ENCODE measurements at places on chromosomes 1 and 21.

DNA sequence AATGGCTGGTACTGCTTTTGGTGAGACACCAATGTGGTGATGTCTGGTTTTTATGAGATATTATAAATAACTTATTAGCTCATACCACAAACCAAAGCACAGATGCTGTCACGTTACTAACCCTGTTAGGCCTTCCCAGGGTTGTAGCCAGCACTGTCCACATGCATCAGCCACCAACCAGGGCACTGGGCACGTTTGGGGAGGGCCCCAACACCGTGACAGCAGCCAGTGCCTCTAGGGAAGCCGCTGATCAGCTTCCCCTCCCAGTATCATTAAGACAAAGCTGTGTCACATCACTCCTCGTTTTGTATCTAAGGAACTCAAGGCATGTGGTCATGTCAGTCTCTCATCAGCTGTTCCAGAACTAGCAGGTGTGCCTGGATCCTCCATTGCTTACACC lies 13.9 kb downstream of the URB1 start:
- no peak for DNase-seq

- no peak for DNase-seq
Measured at GRCh38 chr1:33381977-33382376, 48.9 kb downstream of the PHC2 start.

DNA sequence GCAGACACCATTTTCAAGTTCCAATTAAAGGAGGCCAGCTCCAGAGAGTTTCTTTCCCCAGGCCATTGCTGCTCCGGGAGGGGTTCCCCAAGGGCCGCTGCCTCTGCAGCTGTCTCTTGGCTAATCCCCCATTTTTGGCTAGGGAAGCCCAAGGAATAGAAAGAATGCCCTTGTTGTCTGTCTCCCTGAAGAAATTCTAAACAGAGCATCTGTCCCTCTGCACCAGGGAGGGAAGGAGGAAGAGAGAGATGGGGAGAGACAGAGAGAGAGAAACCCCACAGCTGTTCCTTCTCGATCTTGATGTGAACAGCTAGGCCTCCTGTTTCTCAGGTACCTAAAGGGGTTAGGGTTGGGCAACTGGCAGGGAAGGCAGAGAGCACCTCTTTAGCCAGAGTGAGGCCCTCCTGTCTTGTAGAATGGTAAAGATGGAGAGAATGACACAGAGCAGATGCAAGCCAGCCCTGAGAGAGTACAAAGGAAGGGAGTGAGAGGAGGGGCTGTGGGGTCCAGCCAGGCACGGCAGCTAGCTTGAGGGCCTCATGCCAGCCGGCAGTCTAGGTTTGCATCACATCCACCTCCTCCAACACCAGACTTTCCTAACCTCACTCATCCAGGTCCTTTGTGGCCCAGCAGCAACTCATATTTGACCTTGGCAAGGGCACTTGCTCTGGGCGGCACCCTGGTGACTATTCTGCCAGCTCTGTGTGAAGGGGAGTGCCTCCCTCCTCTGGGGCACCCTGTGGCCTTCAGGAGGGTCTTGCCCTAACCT lies 13.1 kb downstream of the OPTC start:
- no peak for DNase-seq

GRCh38 chr21:43865540-43866259 lies 677 bp downstream of the AGPAT3 start:
- DNase-seq = peak; percentile 39

DNA sequence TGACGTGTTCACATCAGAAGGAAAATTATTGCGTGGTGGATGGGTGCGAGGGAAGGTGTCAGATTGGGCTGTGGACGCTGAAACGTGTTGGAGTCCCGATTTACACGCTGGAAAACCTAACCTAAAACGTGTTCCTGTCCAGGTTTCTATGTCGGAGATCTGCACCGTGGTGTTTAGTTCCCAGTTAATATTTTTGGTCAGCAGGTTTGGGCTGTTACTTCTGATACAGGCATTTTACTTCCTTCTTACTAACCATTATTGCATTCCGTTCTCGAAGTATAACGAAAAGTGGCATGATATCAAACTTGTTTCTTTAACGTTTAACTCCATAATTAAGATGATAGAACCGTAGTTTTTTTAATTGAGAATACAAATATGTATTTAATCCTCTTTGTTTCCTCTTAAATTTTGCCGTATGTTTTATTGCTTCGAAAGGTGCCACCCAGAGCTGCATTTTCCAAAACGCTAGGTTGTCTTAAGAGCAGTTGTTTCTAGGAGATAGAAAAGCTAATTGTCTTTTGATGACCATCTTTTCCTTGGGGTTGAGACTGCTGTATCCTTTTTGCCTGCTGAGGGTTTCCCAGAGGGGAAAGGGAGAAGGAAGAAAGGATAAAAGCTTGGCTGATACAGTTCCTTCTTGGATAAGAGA lies 1.3 kb downstream of the ADARB1 start:
- DNase-seq = no peak

GRCh38 chr1:170196490-170197236 lies 50.9 kb downstream of the NTMT2 start:
- no peak for DNase-seq

DNA sequence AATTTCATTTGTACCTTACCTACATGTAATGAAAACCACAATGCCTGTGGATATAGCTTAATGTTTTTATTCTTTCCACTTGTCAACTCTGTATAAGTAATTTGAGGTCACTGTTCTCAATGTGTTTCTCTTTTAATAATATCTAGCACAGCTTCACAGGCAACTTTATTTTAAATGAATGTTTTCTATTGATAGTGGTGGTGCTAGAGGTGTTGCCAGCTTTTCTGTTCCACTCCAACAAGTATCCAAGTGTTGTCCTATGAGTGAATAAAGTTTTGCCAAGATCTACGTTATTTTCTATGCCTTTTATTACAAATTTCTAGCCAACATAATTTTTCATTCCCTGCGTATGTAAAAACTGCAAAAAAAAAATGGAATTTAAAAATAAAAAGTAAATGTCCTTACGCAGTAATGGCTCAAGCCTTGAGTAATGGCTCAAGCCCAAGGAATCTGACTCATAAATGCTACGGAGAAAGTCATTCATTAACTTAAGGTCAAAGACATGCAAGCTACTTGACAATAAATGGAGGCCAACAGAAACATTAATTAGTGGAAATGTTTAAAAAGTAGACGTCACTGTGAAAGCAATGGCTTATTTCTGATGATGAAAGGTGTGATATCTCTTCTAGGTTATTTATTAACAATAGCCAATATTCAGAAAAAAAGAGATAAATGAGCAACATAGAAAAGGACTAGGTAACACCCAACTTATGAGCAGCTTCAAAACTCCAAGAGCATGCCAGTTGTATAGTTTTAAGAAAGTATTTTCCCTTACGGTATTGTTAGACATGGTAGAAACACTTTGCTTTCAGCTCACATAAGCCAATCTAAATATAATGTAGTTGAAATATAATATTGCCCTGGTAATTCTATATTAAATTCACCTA lies 71.4 kb downstream of the SLC44A5 start:
- DNase-seq = no peak

DNA sequence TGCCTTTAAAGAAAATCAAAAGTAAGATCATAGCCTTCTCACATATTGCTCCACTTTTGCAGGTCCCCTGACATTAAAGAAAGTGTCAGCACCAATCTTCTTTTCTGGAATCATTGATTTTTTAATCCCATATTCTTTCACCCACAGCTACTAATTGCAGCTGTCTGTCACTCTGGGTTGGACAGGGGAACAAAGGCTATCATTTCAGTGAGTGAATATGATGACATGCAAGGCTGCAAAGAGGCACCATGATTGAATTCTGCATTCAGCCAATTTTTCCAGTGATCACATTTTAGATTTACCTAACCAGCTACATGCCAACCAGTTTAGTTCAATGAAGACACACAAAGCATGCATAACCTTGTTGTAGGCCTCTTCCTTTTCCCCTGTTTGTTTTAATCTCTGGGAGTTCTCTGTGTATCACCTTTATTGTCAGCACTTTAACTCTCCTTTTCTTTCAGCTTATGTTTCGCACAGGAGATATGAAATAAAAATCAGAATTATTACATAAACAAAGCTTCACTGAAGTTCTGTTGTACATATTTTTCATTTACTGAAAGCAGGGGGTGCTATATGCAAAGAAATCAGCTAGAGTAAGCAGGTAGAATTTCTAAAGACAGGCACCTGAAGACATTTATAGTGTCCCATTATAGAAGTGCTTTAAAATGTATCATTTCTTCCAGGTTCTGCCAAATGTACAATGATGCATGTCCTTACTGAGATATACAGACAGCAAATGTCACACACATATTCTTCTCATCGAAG lies 584.8 kb downstream of the PLA2G4A start:
- no peak for DNase-seq

DNA sequence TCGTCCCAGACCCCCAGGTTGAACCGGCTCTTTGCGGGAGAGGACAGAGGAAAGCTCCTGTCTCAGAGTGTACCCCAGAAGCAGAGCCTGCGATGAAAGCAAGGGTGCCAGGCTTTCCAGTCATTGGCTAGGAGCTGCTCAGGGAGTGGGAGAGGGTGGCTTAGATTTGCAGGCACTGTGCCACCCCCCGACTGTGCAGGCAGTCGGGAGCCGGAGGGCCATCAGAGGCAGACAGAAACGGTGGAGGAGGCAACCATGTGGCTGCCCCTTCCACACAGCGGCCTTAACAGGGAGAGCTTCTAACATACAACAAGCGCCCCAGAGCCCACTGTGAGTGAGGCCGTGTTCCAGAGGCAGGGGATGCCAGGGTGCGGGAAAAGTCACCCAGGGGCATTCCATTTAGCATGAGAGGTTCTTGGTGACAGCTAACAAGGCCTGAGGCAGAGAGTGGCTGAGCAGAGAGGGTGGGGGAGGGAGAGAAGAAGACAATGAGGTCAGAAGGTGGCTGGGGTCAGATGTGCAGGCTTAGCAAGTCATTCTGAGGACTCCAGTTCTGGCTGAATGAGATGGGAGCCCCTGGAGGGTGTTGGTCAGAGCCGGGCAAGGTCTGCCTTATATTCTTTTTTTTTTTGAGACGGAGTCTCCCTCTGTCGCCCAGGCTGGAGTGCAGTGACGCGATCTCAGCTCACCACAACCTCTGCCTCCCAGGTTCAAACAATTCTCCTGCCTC lies 9.5 kb upstream of the C1orf167 start:
- no peak for DNase-seq

GRCh38 chr1:156146020-156146768 lies 7.2 kb upstream of the SEMA4A start:
- no peak for DNase-seq

- no peak for DNase-seq
Measured at GRCh38 chr1:155085504-155086127, 7.0 kb downstream of the EFNA3 start.

GRCh38 chr21:16071761-16072160 lies 342.0 kb downstream of the USP25 start:
- no peak for DNase-seq

GRCh38 chr1:228423404-228424053 lies 6.9 kb upstream of the TRIM17 start:
- DNase-seq = no peak

DNA sequence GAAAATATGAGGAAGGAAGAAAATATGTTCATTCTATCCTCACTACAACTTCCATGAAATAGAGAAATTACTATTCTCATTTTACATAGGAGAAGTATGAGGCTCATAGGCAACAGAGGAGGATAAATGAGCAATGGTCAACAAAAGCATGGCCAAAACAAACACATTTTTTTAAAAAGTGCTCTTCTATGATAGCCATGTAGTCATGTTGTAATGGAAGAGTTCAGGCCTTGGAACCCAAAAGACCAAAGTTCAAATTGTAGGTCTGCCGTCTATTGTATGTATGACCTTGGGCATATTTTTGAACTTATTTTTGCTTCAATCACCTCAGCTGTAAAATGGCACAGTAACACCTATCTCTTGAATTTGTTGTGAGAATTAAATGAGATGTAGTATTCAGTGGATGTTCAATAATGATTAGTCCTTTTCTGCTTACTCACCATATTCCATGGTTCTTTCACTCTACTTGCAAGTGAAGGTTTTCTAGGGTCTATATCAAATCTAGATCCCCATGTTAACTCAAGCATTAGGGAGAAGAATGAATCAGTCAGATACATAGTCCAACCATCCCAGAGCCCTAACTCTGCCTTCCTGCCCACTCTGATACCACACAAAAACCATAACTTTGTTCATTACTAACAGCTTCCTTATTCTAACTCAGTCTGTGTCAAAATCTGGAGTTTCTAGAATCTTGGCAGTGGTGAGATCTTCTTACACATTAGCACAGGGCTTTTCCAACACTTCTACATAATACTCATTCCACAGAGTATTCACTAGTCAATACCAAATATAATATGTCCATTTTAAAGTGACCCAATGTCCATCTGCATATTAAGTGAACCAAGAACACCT lies 353.2 kb downstream of the PLPP3 start:
- DNase-seq = no peak

GRCh38 chr1:3319874-3320245 lies 134.6 kb upstream of the ARHGEF16 start:
- DNase-seq = no peak

GRCh38 chr1:158002022-158002630 lies 8.7 kb downstream of the KIRREL1 start:
- no peak for DNase-seq

DNA sequence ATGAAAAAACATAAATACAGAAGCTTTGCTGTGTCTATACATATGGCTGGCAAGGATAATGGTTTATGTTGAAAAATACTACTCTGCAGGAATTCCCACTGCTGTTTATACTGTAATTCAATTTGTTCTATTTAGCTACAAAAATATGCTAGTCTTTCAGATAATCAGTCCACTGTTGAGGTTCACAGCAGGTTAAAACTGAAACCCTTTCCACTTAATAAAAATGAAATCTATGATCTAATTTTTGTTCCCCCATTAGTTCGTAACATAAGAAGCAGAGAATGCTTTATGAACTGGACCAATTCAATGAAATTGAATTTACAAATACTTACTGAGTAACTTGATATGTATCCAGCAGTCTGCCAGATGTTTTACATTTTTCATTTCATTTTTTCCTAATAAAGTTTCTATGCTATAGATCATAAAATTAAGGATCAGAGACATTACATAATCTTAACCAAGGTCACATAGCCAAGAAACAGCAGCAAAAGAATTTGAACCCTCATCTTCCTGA lies 360.1 kb upstream of the BEND5 start:
- DNase-seq = no peak

GRCh38 chr21:14488672-14489204 lies 57.4 kb downstream of the SAMSN1 start:
- DNase-seq = no peak

- no peak for DNase-seq
Measured at GRCh38 chr1:176896216-176896615, 268.3 kb downstream of the ASTN1 start.

GRCh38 chr1:40096646-40096976 lies 441 bp downstream of the PPT1 start:
- no peak for DNase-seq

DNA sequence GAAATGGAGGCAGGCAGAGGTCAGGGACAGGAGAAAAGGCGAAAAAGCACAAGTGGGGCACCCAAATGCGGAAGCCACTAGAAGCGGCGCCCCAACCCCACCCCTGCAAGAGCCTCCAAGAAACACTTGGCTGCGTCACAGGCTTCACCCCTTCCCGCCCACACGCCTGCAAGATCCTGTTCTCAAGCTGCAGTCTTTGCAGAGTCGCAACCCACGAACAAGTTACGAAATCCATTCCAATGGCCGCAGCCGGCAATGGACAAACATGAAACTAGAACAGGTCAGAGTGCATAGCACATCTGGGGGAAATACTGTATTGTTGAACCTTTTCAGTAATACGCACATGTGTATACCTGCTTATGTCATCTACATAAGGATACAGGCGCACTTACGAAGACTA lies 103.6 kb downstream of the PSMG1 start:
- no peak for DNase-seq

GRCh38 chr1:21338573-21339355 lies 48.5 kb upstream of the ECE1 start:
- no peak for DNase-seq

Measured in stimulated activated CD4-positive, alpha-beta T cell treated with anti-CD3 and anti-CD28 coated beads, Interleukin-15, amount 100 ng/mL, for 1 hour (primary cell).